NCI-H2107 (cell line): ENCODE measurements at places on chromosomes 7 and 10.

- DNase-seq: no peak
Measured at GRCh38 chr10:104146882-104147281, 24.9 kb downstream of the SFR1 start.

DNA sequence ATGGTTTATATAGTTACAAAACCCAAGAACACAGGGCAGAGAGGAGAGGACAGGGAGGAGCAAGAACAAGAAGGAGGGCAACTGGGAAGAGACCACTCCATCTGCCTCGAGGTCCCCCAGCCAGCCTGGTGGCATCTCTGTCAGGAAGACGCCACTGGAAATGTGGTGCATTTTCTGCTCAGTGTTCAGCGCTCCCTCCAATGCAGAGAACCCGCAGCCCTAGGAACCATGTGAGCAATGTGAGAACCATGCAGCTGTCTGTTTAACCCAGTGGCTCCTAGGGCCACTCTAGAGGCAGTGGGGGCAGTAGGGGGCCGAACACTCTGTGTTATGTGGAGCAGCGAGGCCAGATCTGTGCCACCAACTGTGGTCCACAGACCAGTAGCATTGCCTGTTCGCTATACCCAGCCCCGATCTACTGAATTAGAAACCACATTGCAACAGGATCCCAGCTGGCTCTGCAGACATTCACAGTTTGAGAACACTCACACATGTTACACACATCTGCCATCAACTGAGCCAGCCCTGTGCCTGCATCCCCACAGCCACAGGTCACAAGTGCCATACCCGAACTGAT is 110.2 kb downstream of the CPXM2 start:
- DNase-seq: no peak

DNA sequence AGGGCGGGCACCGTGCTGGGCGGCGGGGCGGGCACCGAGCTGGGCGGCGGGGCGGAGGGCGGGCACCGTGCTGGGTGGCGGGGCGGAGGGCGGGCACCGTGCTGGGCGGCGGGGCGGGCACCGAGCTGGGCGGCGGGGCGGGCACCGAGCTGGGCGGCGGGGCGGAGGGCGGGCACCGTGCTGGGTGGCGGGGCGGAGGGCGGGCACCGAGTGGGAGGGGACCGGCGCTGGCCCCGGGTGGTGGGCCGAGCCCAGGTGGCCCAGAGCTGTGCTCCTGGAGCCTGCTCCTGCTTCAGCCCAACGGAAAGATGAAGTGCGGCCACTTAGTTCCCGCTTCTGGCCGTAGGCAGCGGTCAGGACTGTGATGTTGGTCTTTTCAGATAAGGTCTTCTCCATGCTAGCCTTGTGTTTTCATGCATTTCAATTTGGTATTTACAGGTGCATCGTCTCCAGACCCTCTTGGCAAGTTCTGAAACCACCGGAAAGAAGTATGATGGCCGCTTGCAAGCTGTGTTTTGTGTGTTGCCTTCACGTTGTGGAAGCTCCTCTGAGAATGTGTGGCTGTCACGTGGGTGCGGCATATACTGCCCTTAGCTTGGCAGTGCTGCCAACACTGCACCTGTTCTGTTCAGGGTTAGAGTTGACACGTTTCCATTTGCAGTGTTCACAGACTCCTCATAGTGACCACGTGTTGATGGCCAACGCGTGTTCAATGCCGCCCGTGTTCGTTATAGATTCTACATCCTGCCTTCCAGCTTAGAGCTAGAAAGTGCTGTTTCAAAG is 25.2 kb downstream of the IQCE start:
- DNase-seq: no peak

DNA sequence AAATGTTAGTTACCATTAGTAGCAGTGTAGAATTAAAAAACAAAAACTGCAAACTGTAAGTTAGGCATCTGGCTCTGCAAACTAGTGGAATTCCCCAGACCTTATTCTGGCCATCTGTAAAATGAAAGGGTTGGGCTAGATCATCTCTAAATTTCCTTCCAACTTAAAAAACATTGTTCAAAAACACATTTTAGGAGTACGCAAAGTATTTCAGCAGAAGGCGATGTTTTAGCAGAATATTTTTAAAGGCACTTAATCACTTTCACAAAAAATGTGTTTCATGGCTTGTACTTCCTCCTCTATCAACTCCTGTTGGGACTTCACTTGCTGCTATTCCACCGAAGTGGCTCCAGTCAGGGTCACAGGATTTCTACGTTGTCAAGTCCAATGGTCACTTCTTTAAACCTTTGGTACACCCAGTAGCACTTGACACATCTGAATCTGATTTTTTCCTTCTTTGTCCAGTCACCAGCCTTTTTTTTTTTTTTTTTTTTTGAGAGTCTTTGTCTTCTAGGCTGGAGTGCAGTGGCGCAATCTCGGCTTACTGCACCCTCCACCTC is 169.0 kb downstream of the AHR start:
- no peak for DNase-seq

DNA sequence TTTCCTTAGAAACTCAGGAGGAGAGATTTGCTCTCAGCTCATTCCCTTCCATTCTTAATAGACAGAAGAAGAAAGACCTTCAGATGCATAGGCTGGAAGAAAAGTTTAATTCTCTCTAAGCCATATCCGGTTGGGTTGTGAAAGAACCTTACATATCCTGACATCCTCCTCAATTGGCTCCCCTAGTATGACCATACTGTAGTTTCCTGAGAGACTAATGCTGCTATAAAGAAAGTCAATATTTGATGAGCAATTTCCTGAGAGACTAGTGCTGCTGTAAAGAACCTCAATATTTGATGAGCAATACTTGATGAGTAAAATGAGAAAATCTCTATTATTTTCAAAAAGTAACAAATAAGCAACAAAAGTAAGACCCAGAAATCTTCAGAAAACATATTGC is 888.5 kb upstream of the SORCS1 start:
- no peak for DNase-seq

- DNase-seq: no peak
Measured at GRCh38 chr10:42888504-42889095, 106.0 kb downstream of the BMS1 start.

GRCh38 chr7:36455646-36456045 is 66.0 kb downstream of the ANLN start:
- DNase-seq: no peak

- no peak for DNase-seq
Measured at GRCh38 chr10:76456197-76456596, 1024.8 kb downstream of the LRMDA start.

- DNase-seq: no peak
Measured at GRCh38 chr7:130299866-130300265, 6.9 kb downstream of the CPA4 start.

DNA sequence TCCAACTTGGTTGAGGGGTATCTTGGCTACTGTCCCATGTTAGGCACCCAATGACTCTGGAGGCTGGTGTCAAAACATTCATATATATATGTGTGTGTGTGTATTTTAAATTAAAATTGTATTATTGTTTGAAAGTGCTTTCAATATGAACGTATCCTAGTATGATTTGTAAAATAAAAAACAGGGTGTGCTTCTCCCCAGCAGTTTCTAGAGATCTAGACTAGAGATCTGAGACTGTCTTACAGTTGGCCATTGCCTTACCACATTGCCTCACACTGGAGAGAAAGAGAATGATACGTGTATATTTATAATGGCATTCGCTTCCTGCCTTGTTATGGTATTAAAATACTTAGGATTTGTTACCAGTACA is 1.2 kb downstream of the BAG3 start:
- DNase-seq: no peak

DNA sequence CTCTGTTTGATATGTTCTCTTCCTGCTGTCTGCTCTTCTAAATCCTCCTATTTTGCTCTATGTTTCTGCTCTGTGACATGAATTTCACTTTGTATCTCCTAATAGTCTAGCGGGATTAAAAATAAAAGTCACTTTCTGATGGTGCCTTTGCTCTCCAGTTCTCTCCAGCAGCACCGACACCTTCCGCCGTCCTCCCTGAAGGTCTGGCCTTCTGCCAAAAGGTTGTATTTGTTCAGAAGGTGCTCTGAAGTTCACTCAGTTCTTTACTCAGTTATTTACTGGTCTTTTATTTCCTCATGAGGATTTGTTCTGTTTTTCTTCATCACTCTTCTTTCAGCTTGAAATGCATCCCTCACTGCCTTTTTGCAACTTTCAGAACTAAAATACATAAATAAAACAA is 11.2 kb upstream of the EPHA1 start:
- no peak for DNase-seq

- DNase-seq: no peak
Measured at GRCh38 chr10:48247680-48248079, 26.8 kb downstream of the FRMPD2 start.

GRCh38 chr7:25857376-25858067 is 294.5 kb upstream of the NFE2L3 start:
- peak; percentile 72 for DNase-seq

GRCh38 chr7:24713039-24713793 is 44.0 kb downstream of the GSDME start:
- no peak for DNase-seq

DNA sequence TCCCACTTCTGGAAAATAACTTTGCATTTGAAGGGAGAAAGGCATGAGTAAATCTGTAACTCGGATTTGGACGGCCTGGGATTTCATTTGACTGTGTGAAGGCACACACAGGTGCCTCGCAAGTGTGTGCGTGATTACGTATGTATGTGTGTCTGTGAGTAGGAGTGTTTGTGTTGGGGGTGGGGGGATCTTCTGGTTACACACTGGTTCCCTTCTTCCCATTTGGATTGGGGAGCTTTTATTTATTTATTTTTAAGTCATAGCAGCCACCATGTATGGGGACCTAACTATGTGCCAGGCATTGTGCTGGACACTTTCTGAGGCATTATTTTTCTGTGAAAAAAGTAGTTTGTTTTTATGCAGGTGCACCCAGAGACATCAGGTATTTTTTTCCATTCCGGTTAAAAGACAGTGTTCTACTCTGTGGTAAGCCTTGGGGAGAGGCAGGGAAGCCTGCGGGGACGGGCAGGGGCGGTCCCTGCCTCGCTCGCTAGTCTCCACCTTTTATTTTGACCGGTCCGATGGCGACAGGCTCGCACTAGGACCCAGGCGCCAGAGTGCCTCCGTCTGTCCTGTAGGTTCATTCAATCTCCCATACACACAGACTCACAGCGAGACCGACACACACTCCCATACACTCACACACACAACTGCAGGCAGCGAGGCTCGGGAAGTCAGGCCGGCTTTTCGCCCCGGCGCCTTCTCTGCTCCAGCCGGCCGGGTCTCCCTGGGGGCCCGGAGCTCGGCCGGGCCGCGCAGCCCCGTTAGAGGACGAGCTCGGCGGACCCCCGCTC is at the start of gene MXI1:
MXI1 (plus strand) TSS at position 595 of the 794 bp plus-strand sequence. CDS start 204 bp downstream, outside the sequence.
- DNase-seq: no peak

DNA sequence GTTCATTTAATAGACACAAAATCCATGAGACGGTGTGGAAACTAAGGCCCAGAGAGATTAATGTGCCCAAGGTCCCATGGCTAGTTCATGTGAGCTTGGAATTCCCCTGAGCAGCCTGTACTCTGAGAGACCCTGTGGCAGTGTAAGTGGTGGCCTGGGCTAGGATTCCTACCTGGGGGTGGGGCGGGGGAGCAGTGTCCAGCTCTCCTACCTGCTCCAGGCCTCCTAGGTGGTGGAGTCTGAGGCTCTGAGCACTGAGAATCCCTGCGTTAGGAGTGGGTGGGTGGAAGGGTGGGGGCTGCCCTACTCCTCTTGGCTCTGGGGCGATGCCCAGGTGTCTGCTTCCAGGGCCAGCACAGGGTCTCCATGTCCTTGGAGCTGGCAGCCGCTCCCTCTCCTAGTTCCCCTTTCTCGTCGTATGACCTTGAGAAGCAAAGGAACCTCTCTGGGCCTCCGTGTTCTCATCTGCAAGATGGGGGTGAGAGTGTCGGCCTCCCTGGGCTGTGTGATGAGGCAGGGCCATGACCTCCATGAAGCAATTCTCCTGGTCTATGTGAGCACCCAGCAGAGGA is 2.5 kb downstream of the SNCG start:
- no peak for DNase-seq

DNA sequence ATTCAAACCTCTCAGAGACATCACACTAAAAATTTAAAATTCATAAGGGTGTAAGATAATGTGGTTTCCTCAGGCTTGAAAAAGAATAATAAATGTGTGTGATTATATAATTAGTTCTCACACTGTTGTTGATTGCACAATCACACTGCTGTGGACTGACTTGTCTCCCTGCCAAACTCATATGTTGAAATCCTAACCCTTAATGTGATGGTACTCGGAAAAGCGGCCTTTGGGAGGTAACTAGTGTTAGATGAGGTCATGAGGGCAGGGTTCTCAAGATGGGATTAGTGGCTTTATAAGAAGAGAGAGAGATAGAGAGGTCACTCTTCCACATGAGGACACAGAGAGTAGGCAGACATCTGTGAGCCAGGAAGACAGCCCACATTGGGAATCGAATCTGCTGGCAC is 128.5 kb upstream of the COL1A2 start:
- no peak for DNase-seq

DNA sequence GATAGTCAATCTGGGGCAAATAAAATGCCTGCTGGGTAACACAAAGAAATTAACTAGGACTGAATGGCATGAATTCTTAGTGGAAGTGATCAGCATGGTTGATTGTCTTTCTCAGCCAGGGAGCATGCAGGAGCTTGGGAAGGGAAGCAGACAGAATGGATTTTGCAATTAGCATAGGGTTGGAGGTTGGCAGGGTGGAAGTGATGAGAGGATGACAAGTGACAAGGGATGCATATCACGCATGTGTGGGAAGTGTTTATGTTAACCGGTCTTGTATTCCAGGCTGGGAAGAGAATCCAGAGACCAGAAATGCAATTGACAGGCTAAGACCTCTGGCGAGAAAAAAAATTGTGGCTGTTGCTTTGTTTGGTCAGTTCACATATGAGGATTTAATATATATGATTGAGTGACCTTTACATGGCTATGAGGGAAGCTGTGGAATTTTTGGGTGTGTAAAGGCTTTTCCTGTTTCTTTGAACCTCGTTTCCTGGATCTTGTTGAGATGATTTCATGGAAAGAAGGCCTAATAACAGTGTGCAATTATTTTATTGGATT is 8.3 kb downstream of the MDFIC start:
- no peak for DNase-seq

DNA sequence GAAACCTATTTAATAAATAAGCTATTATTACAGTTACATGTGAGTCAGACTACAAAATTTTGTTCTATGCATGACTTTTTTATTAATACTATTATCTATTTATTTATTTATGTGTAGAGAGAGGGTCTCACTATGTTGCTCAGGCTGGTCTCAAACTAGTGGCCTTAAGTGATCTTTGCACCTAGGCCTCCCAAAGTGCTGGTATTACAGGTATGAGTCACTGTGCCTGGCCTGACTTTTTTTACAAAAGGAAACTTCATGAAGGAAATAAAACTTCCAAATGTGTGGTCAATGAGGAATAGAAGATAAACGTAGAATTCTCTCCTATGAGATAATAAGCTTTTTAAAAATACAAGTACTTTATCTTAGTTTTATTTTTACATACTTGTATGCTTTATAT is 19.0 kb downstream of the COL28A1 start:
- DNase-seq: no peak

- no peak for DNase-seq
Measured at GRCh38 chr10:112884179-112884504, 65.9 kb upstream of the TCF7L2 start.
